GM04504 (cell line): ENCODE measurements at places on chromosomes 16 and 17.

DNA sequence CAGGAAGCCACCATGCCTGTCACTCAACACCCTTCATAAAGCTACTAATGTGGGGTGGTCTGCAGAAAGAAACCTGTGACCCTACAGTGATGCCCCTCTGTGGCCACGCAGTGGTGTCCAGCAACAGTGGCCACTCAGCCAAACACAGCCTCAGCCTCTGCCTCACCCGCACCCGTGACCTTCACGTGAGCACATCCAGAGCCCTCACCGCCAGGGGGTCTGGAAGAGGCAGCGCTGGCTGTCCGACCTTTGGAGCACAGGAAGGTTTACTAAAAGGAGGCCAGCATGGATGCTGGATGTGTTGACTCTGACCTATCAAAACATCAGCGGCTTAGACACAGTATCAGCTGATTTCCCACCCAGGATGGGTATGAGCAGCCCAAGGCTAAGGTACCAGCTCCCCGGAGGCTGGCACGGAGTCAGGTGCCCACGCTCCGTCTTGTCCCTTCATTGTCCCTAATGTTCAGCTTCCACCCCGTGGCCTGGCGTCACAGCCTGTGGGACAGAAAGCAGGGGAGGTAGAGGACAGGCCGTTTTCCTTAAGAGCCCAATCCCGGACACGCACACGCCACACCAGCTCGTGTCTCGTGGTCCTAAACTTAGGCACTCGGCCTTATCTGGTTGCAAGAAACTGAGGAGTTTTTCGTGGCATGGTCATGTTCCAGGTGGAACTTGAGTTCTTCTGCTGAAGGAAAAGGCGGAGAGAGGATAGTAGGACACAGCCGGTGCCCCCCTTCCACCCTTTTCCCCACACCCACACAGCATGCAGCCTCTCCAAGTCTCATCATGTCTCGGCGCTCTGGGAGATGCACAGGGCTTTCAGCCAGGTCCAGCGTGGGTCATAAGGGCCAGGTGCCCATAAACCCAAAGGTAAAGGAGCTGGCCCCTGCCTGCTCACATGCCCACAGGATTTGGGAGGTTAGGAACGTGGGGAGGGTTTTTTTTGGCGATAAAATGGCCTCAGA lies 49.7 kb upstream of the ENDOV start:
- no peak for DNase-seq

GRCh38 chr16:8544406-8544805 lies 45.9 kb downstream of the TMEM114 start:
- no peak for DNase-seq

- no peak for DNase-seq
Observed at GRCh38 chr16:10370096-10370726, 15.7 kb upstream of the ATF7IP2 start.

- no peak for DNase-seq
Observed at GRCh38 chr17:14469971-14470370, 169.1 kb downstream of the HS3ST3B1 start.

DNA sequence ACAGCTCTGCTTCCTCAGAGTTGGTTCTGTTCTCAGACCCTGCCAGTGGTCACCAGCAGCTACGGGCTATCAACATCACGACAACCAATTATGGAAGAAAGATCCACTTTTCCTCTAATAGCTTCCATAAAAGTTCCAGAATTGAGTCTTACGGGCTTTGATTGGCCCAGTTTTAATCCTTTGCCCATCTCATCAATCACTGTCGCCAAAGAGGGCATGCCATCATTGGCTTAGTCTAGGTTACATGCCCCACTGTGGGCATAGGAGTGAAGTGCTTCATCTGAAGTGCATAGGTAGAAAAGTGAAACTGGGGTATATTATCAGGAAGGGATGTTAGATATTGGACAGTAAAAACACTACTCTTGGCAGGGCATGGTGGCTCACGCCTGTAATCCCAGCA lies 76.6 kb upstream of the DHX40 start:
- DNase-seq = no peak

DNA sequence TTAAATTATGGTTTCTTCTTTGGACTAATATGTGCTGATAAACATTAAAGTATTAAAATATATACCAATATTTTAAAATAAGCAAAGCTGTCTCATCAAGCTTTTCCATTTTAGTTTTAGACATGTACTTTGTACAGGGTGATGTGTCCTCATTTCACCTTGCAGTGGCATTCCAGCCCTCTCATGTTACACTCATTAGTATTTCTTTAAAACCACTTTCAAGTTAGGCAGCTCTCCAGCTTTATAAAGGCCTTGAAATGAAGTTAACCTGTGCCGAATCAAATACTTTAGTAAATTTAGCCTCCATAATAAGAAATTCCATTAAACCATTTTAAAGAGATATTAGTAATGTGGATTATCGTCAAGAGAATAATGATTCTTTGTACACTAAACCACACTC lies 107.6 kb upstream of the HLF start:
- DNase-seq = no peak

DNA sequence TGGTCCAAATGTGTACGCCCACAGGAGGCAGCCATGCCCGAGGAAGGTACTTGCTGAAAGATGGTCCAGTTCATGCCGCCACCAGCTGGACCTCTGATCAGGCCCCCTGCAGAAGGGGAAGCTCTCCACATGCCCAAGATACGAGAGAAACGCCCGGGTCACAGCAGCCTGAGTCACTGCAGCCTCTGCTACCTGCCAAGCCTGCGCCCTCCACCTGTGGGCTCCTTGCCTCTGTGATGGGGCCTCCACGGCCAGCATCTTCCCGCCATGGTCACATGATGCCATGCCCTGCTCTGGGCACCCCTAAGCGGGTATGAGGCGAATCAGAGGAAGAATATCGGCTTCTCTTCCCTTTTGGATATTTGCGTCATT lies 13.7 kb upstream of the KREMEN2 start:
- no peak for DNase-seq

GRCh38 chr17:78108726-78109488 lies 19.6 kb downstream of the TMC6 start:
- no peak for DNase-seq

GRCh38 chr16:625117-625976 lies 5.4 kb upstream of the WFIKKN1 start:
- DNase-seq = no peak

DNA sequence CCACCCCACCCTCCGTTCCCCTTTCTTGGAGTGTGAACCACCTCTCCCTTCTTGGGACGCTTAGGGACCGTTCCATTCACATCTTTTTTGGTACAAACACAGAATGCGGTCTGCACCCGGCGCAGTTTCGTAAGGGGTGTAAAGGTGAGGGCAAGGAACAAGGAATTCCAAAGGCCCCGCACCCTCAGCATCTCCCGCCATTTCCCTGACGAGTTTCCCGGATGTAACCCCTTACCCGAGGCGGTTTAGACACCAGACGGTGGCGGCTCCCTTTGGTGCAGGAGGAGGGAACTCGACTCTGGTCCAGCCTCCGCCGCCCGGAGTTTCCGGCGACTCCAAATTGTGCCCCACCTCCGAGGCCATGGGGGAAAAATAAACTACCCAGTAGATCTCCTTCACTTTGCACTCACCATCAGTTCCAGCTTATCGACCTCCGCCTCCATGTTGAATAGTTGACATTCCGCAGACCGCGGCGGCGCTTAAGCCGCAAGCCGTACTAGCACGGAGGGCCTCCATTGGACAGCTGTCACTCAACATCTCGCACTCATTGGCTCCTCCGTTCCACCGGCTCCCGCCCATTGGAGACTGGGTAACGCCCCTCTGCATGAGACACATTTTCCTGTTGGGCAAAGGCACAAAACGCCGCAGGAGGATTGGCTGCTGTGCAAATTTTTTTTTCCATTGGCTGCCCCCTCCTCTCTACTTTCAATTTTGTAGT lies at the start of gene SKA2:
Gene SKA2, minus strand, starts transcription at position 466 of the 718 bp plus-strand sequence. Its CDS starts 23 bp downstream, at position 443.
- no peak for DNase-seq

- DNase-seq = no peak
Observed at GRCh38 chr16:85960486-85961046, 61.6 kb downstream of the IRF8 start.

DNA sequence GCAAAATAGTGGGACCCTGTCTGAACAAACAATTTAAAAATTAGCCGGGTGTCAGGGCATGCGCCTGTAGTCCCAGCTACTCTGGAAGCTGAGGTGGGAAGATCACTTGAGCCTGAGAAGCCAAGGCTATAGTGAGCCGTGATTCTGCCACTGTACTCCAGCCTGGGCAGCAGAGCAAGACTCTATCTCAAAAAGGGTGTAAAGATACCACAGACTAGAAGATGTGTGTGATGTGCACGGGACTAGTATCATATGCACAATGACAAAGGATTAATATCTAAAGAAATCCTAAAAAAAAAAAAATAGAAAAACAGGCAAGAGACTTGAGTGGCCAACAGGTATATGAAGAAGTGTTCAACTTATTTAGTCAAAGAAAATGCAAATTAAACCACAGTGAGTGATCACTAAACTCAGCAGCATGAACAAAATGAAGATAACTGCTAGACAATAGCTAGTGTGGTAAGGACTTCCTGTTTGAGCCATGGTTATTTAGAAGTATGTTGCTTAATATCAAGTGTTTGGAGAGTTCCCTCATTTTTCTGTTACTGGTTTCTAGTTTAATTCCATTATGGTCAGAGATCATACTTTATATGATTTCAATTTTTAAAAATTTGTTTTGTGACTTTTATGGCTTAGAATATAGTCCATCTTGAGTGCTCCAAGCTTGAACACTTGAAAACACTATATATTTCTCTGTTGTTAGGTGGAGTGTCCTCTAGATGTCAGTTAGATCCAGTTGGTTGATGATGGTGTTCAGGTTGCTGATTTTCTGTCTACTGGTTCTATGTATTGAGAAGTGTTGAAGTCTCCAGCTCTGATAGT lies 14.7 kb upstream of the SLX4 start:
- DNase-seq = no peak

GRCh38 chr16:65876056-65876408 lies 490.5 kb upstream of the CDH5 start:
- peak; percentile 21 for DNase-seq
